ENCODE measurements at places on chromosomes 7 and 10.
A peak's percentile ranks its signal among the peaks of the same experiment; 100 is the strongest.

GRCh38 chr10:34667177-34667576, 147.9 kb downstream of the PARD3 start:
- DNase-seq = no peak

DNA sequence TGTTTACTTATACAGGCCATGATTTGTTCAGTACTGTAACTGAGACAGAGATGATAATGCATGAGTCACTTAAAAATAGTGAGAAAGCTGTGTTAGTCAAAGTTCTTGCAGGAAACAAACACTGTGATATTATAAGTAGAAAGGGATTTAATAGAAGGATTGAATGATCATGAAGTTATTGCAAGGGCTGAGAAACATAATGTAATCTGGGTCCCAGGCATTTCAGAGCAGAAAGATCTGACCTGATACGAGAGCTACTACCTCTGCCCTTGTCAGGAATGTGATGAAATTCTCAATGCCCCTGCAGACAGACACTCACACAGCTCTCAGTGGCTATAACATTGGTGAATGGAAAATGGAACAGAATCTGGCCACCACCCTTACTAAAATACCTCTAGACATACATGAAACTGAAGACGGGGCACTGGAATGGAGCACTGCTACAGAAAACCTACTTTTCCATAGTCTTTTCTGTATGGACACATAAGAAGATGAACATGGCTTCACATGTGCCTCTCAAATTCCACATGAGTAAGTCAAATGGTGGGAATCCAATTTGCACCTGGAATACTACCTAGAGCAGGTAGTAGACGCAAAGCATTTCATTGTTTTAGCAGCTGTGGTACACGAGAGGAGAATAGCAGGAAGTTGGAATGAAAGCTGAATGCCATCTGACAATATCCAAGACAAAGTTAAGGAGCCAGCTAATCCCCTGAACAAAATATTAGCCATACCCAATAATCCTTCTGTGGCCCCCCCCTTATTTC, 19.1 kb upstream of the VWDE start:
- peak; percentile 41 for DNase-seq

DNA sequence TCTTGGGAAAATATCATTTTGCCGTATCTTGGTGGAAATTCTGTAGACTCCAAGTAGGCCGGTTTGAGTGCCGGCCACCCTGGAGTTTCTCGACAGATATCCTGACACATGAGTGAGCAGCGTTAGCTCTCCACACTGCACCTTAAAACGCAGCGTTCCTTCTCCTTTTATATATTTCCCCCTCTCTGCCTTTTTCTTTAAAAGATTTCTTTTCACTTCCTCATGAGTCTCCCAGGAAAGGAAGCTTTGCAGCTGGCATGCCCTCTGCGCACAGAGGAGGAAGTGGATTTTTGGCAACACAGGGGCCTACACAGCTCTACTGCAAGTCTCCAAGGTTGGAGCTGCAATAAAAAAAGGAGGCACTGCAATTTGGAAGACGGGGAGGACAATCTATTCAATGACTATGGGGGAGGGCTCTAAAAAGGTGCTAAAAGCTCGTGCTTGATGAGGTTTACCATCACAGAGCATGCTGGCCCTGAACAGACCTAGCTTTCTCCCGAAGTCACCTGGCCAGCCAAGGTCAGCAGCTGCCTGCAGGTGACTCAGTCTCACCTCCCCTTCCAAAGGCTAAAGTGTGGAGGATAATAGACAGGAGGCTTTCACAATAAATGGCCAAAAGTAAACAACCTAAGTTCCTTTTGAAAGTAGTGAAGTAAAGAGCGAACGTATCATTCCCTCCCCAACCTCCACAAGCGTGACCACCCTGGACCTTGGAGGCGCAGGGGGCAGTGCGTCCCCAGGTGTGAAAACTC, 252.8 kb downstream of the ZMYND11 start:
- DNase-seq = no peak

- peak; percentile 22 for DNase-seq
These were observed 180.3 kb downstream of the CCDC71L start for GRCh38 chr7:106480616-106481031.

DNA sequence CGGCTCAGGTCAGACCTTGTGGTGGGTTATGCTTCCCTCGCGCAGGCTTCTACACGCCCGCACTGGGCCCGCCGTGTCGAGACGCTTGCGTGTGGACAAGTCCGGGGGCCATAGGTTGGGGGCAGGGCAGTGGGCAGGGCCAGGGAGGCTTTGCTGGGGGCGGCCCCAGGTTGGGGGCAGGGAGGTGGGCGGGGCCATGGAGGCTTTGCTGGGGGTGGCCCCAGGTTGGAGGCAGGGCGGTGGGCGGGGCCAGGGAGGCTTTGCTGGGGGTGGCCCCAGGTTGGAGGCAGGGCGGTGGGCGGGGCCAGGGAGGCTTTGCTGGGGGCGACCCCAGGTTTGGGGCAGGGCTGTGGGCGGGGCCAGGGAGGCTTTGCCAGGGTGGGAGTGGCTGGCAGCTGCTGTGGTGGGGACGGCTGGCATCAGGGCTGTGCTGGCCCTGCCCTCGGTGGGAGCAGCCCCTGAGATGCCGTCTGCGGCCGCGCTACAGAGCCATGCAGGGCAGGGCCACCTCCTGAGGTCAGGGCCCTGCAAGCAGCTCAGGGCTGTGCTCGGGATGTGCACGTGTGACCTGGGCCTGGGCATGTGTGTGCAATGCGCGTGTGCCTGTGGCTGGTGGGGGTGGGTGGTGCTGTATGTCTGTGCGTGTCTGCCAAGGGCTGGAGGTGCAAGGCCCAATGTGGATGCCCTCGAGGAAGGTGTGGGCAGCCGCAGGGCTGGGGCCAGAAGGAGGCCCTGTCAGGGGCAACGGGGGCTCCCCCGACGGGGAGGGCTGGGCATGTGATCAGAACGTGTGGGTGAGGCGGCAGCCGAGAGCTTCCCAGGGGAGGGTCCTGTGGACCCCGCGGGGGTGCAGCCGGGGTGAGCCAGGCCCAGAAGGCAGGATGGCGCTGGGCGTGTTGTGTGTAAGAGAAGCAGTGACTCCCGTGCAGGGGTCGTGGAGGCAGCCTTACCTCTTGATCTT, 72.5 kb upstream of the NKX6-2 start:
- no peak for DNase-seq

- peak; percentile 78 for DNase-seq
These were observed 335.1 kb upstream of the SEMA3A start for GRCh38 chr7:84529480-84530205.

GRCh38 chr7:120327054-120327453, 54.1 kb downstream of the KCND2 start:
- DNase-seq = no peak
